CD4-positive, alpha-beta T cell treated with Interleukin-4 for 4 hours (primary cell): ENCODE measurements at places on chromosomes 2 and 18.

DNA sequence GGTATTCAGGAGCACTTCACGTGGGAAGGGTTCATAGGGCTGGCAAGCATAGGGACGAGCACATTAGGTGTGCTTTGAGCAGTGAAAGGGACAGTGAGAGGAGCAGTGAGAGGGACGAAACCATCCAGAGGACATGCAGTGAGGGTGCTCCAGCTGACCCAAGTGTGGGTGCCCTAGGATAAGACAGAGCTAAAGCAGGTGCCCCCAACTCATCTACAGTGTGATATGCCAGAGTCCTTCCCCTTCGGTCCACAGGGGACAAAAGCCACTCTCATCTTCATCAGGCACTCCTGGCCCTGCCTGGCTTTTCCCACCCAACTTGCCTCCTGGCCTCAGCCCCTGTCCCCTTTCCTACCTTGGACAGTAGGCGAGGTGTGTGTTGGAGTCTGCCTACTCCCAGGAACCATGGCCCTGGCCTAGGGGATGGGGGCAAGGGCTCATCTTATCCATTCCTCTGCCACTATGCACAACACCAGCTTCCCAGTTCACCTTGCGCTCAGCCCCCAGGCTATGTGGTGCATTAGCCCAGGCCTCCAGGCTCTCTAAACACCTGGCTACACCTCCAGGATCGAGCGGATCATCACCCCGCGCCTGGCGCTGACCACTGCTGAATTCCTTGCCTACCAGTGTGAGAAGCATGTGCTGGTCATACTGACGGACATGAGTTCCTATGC, 16.1 kb upstream of the ANKRD53 start:
- DNase-seq, result no peak

DNA sequence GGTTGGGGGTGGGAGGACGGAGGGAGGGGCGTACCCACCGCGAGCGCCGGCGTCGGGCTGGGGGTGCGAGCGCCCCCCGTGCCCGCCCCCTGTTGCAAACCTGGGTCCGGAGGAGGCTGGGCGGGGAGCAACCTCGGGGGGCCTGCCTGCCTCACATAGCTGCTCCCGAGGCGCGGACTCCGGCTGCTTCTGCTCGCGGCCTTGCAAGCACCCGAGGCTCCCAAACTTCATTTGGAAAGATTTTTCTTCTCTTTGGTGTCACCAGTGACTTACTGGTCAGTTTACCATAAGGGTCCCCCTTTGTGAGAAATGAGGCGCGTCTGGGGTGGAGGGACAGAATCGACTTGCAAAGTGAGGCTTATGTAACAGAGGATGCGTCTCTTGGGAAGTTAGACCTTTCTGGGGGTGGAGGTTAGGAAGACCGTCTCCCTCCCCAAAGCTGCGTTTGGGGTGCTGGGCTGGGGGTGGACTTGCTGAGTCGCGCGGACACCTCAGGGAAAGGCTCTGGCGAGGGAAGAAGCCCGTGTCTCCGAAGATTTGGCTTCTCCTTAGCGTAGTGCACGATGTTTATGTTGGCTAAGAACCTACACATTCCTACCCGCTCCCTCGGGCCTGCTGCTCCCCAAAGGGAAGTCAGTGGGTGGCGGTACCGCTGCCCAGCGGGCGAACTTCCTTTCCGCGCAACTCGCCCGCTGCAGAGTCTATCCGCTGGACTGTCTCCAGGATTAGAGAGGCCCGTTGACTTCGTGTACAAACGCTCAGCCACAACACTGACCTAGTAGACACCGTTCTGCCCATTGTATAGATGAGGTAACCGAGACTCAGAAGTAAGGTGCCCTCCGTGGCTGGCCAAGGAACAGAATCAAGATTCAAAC, 559 bp downstream of the TMEM37 start:
- no peak for DNase-seq

GRCh38 chr18:46462523-46462922, 194.5 kb downstream of the LOXHD1 start:
- no peak for DNase-seq

GRCh38 chr2:48525269-48525943, 4.5 kb upstream of the STON1 start:
- no peak for DNase-seq

DNA sequence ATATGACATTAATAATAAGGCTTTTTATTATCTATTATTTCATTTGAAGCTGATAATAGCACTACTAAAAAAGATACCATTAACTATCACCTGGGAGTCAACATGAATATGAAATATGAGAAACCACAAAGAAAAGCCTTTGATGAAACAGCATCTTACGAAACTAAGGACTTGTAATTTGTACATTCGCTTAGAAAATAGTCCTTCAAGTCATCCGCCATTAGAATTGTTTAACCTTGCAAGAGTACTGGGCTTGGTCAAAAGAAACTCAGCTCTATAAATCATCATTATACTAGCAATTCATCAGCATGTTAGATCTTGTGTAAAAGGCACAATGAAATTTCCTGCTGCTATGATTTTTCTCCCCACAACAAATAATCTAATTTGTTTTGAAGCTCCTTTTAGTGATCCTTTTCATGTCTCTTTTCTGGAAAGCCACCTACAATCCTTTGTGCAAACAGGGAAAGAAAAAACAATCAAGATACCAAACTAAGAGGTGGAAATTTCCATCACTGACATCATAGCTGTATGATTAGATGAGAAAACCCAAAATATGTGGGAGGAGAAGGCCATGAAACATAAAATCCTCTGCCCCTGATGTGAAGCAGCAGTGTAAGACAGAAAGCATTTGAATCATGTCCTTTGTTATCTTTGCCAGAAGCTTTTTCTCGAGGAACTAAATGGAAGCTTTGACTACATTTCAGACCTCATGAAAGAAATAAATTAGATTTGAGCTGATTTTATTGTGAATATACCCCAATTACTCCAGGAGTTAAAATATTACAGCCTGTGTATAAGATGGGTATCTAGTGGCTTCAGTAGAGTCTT, 31.2 kb downstream of the SCN9A start:
- DNase-seq, result no peak
